ENCODE measurements at places on chromosomes 1 and 21.

DNA sequence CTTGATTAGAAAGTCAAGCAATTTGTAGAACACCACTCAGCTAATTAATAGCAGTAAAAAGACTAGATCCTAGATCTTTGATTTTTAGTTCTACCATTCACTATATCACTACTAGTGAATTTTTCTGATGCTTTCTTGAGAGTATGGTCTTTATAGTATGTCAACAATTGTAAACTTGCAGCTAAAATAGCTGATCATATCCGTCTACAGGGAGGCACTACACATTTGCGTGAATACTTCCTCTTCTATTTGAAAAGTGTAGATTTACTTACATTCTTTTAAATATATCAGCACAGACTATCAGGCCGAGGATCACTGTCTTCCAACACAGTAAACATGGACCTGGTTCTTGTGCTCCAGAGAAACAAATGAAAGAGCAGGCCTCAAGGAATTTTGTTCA is 18.6 kb upstream of the PTPRC start:
- no peak for DNase-seq

DNA sequence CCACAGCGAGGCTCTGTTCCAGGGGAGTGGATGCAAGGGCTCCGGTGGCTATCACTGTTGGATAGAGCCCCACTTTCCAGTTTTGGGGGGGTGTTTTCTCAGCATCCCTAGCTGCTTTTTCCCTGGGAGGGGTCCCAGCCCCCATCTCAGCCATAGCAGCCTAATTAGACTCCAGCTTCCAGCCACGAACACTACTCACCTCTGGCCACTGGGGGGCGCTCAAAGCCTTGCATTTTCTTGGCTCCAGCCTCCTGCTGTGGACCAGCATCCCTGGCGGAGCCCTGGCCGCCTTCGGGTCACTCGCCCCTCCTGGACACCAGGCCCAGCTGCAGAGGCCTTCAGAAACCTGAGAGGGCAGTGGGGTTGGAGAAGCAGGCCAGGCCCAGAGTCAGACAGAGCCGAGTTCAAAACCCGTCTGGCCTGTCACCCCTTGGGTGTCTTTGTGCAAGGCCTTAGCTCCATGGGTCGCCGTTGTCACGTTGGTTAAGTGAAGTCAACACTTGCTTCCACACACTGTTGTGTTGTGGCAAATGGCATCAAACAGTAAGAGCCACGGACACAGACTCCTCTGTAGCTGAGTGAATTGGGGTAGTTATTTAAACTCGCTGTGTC is 93.5 kb upstream of the ACTL8 start:
- DNase-seq: no peak

DNA sequence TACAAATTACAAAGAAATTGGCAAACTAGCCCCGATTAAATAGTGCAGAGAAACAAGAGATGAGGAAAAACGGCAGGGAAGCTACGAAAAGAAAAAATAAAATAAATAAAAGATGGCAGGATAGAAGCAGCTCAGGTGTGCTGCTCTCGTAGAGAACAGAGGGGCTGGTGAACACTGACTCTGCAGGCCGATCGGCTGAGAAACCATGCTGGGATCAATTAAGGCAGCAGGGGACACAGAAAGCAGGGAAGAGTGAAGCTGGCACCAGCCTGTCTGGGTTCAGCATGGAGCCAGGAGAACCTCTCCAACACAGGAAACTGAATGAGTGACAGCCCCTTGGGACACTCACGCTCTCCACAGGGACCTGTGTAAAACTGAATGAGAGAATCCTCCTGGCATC is 39.5 kb upstream of the TMPRSS15 start:
- no peak for DNase-seq

DNA sequence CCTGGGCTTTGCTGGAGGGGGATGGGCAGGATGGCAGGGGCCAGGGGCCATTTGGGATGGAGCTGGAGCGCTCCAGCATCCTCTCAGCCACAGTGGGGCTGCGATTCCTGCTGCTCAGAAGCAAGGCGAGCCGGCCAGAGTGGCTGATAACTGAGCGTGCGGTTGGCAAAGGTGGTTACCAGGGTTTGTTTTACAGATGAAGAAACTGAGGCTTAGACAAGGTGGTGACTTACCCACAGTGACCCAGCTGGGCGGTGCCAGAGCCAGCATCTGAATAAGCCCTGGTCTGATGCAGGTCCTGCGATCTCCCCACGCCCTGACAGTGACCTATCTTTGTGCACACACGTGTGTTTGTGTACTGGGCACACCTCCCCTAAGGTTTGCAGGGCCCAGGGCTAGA is 5.9 kb upstream of the PRXL2B start:
- no peak for DNase-seq

DNA sequence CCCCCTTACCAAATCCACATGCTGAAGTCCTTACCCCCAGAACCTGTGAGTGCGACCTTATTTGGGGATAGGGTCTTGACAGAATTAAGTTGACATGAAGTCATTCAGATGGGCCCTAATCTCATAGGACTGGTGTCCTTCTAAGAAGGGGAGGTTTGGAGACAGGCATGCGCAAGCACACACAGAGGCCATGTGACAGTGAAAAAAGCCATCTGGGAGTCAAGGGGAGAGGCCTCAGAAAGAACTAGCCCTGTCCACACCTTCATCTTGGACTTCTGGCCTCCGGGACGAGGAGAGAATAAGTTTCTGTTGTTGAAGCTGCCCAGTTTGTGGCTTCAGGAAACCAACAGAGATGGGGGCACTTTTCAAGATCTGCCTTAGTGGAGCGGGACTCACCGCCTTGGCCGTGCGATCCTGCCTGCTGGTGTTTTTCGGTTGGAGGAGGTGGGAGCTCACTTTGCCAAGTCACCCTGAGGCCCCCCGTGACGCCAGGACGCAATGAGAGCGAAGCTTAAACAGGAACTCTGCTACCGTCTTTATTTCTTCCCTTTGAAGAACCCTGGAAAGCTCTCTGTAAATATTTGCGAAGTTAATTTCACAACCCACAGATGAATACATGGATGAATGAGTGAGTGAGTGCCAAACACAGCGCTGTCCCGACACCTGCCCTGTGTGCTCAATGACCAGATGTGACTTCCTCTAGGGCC is 42.5 kb upstream of the C1orf174 start:
- no peak for DNase-seq

DNA sequence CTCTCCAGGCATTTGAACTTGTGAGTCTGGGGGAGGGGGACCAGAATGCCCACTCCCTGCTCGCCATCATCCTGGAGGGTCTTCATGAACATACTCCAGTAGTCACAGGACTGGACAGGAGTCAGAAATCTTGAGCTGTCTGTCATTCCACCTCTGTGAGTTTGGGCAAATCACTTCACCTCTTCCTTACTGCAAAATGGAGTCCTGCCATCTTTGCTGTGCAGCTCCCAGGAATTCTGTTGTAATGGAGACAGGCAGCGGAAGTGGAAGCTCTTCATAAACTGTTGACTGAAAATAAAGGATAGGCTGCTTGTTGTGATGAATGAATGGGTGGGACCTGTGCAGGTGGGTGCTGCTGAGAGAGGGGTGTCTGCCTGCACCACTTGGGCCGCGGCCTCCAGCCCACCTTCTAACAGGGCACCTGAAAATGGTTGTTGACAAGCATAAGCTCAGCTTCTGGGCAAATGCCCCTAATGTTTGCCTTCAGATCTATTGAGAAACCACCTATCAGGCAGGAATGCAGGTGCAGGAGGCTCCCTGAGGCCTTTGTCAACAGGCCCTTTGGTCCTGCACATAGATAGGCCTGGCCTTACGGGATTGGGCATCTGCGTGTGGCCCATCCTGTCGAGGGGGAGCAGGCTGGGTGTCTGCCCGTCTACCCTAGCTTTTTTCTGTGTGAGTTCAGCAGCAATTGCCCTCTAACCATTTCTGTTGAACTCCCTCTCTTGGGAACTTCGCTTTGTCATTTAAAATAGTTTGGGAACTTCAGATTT is 321.0 kb downstream of the RPS6KC1 start:
- no peak for DNase-seq

Measured in fibroblast of skin of left quadriceps (primary cell).